ENCODE measurements at places on chromosomes 1 and 21.

DNA sequence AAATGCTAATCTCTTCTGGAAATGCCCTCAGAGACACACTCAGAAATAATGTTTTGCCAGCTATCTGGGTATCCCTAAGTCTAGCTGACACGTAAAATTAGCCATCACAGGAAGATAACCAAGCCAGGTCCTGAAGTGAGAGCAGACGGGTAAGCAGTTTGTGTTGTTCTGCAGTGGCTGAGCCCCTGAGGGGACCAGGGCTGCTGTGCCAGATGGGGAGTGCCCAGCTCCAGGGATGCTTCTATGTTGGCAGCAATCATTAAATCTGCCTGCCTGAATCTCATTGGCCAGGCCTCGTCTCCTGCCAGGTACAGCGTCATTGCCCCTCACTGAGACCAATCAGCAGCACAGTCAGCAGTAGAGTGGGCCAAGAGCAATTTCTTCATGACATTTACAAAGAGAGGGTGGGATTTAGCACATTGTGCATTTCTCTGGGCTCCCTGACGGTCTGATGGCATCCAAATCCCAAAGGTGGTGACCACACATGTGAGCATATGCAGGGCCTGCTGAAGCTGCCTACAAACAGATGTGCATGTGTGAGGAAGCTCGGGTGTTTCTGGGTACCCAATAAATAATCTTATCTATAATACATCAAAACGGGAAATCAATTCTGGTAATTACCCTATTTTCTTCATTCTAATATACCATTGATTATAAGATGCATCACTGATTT, 58.7 kb upstream of the LRRN2 start:
- DNase-seq, result no peak

DNA sequence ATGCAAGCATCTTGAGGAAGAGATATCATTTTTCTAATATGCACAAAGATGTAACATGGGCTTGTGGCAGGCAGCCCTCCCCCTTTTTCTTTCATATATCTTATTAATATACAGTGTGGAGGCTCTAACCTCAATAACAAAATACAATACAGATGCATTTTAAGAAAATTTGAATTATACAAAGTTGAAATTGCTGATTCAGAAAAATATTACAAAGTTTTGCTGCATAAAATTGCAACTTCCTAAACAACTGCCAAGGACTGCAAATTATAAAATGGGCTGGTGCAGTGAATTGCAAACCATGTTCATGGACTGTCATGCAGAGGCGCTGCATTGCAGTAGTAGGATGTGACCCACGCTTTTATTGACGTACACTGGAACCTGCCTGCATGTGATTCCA, 84.0 kb downstream of the LPAR3 start:
- DNase-seq, result no peak

GRCh38 chr21:37538971-37539590, 172.5 kb downstream of the DYRK1A start:
- no peak for DNase-seq

DNA sequence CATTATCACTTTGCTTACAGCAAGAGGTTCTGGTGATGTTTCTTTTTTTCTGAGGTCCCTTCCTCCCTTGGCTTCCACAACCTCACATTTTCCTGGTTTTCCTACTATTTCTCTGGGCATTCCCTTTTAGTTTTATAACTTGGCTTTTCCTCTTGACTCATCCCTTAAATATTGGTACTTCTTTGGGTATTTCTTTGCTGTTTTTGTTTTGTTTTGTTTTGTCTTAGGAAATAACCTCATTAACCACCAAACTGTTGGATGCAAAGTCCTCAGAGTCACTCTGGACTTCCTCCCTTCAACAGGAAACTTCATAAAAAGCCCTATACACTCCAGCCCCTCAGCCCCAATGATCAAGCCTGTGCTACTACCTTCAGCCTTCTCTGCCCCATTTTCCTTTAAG, 211.1 kb downstream of the DUSP10 start:
- DNase-seq, result no peak

DNA sequence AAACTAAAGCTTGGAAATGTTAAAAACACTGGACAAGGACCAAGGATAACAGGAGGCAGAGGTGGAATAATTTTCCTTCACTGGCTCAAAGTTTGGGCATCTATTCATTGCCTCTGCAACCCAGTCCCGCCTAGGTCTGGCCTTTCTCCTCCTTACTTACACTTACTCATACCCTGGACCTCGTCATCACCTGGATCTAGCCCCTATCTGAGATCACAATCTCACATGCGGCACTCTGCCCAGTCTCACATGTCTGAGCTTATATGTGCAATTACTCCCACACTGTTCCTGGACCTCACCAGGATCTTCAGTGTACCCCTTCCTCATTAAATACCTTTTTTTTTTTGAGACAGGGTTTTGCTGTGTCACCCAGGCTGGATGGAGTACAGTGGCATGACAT, 37.6 kb downstream of the NVL start:
- no peak for DNase-seq

GRCh38 chr1:156727926-156728598, at the start of gene METTL25B:
TSS of gene METTL25B (plus strand) at chr1:156728469. CDS start at chr1:156729105, 636 bp downstream.
- DNase-seq, result peak; percentile 56

DNA sequence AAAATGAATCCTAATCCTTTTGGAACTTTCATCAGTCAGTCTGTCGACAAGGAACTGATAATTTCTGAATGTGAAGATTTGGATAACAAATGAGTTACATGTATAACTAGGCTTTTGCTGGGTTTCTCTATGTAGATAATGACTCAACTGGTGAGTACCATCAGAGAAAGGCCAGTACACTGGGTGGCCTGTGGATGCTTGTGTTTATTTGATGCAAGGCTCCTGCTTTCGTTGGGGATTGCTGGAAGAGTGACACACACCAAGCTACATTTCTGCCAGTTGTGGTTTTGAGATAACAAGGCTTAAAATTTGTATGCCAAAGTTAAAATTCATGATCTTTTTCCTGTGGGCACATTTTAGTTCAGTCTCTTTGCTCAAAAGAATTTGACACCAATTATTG, 115.7 kb upstream of the UBE2U start:
- no peak for DNase-seq

DNA sequence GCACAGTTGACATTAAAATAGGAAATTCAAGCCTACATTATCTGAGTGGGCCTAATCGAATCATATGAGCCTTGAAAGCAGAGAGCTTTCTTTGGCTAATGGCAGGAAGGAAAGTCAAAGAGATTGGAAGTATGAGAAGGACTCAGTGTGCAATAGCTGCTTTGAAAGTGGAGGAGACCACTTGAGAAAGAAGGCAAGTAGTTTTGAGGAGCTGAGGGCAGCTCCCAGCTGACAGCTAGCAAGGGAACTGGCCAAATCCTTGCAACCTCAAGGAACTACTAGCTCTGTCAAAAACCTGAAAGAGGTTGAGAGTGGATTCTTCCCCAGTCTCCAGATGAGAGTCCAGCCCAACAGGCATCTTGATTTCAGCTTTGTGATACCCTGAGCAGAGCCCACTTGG, 149.0 kb upstream of the CACYBP start:
- DNase-seq, result no peak

DNA sequence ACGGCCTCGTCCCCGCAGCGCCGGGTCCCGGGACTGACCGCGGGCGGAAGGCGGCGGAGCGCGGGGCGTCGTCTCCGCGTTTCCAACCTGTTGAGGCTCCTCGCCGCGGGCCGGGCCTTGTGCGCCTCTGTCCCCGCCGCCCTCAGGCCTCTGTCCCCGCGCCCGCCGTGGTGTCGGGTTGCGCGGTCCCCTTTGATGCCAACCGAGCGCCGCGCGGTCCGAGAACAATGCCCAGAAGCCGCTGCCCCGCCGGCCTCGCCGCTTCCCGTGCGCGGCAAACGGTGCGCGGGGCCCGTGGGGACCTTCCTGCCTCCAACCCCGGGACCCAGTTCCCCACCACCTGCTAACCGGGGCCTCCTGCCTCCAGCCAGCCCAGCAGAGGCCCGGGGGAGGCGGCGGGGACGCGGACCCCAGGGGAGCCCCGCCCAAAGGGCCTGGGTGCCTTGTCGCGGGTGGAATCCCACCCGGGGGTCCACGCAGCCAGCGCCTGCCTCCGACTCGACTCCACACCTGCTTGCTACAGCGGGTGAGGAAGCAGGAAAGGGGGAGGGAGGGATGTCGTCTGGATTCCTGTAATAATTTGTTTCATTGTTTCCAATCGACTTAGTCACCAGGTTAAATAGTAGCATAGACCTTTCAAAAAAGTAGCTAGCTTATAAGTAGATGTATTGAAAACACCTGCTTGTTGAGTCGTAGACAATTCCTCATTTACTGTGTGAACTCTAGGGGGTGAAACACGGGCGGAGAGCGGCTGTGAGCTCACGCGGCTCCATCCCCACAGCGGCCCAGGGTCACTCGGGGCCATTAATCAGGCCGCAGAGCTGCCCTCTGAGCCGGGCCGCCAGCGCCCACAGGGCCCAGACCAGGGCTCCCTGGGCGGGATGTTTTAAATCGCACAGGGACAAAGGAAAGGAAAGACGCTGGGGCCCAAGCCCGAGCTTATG, 1.1 kb downstream of the COL18A1 start:
- DNase-seq, result no peak

Measured in CD4-positive, alpha-beta T cell treated with Interleukin-6 at 100 ng/mL for 8 hours (primary cell).